ENCODE measurements at places on chromosomes 4 and X.

GRCh38 chrX:9710332-9710731, 55.3 kb downstream of the GPR143 start:
- no peak for DNase-seq

GRCh38 chrX:97168646-97169045, 284.9 kb downstream of the RPA4 start:
- no peak for DNase-seq

- DNase-seq: no peak
Measured at GRCh38 chrX:14194711-14195110, 165.0 kb upstream of the GEMIN8 start.

- no peak for DNase-seq
Measured at GRCh38 chr4:92334716-92335350, 31.1 kb downstream of the GRID2 start.

DNA sequence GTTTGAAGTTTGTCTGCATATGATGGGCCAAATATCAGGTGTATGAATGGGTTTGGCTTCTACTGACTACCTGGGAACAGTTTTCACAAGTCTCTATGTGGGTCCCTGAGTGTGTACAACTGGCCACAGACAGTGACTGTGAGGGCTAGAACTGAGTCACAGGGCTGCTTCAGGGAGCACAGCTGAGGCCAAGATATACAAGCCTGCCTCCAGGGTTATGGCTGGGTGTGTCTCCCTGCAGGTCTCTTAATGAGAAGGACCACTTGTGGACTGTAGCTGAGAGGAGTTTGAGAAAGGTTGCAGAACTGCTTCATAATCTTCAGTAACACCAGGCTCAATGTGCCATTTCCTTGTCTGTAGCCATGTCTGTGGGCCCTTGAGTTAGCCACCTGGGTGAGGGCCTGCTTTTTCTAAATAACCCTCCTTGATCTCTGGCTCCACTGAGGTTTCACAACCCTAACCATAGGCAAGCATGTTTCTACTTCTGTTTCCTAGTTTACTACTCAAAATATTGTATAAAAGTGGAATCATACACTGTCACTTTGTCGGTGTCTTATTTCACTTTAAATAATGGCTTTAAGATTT, 81.3 kb downstream of the ZNF732 start:
- no peak for DNase-seq

DNA sequence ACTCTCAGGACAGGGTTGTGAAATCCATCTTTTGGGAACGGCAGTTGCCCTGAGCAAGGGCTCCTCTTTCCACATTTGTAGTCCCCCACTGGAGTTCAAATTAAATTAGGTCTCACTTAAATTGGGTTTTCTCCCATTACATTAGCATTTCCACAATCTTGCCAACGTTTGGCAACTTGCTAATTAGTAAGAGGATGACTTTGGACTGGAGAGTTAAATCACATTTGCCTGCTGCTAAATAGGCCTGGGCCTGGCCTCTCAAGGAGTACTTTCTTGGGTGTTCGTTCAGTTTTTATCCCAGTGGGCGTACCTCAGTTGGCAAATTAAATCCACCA, 33.8 kb downstream of the TNIP3 start:
- no peak for DNase-seq

- DNase-seq: no peak
Measured at GRCh38 chrX:104668550-104668949, 102.6 kb downstream of the IL1RAPL2 start.

GRCh38 chr4:41533680-41534079, 4.3 kb upstream of the LIMCH1 start:
- DNase-seq: no peak

DNA sequence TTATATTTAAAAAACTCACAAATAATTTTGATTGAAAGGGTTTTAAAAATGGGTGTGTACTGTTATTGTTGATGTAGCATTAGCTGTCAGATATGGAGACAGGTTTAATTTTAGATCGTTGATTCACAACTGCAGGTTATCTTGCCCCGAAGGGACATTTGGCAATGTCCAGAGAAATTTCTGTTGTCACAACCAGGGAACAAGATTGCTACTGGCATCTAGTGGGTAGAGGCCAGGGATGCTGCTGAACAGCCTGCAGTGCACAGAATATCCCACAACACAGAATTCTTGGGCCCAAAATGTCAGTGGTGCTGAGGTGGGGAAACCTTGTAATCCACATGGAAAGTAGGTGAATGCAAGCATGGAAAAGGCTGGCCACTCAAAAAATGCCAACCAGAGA, 114.9 kb downstream of the MAGEB17 start:
- no peak for DNase-seq

- no peak for DNase-seq
Measured at GRCh38 chr4:23374259-23374658, 515.6 kb downstream of the PPARGC1A start.

DNA sequence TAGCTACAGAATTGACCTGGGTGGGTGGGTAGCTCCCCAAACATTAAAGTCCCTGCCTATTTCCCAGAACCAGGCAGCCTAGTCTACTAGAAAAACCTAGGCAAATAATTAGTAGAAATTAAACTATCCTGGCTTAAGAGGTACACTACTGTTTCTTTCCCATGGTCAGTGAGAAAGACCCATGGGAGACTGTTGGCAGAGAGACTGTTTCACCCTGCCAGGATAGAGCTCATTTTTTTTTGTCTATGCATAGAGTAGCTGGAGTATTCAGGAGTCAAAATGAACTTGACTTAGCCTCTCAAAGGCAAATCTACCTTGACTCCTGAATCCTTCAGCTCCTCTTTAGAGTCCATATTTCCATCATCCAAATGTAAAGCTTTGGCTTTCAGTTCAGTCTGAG, 107.0 kb upstream of the AR start:
- no peak for DNase-seq

- no peak for DNase-seq
Measured at GRCh38 chr4:6298035-6298434, 28.4 kb downstream of the WFS1 start.

GRCh38 chr4:89572224-89572858, 264.6 kb downstream of the SNCA start:
- no peak for DNase-seq

DNA sequence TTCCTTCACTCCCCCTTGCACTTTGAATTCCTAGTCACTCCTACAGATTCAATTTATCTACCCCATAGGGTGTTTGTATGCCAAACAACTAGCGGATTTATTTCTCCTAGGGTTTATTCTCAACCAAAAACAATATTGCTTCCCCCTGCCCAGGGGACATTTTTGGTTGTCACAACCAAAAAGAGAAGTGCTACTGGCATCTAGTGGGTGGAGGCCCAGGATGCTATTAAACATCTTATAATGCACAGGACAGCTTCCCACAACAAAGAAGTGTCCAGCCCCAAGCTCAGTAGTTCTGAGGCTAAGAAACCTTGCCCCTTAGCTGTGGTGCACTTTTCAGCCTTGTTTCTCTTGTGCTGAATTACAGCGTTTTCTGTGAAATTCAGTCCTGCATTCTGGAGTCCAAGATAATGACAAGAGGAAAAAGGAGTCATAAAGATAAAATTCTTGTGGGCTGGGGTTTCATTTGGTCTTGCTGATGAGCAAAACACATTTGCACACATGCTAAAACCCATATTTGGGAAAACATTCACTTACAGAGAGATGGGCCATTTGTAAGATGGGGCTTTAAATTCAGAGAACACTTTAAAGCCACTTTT, 11.2 kb upstream of the SYTL4 start:
- DNase-seq: no peak

- peak; percentile 50 for DNase-seq
Measured at GRCh38 chr4:82430964-82431745, 765 bp downstream of the ENOPH1 start.

DNA sequence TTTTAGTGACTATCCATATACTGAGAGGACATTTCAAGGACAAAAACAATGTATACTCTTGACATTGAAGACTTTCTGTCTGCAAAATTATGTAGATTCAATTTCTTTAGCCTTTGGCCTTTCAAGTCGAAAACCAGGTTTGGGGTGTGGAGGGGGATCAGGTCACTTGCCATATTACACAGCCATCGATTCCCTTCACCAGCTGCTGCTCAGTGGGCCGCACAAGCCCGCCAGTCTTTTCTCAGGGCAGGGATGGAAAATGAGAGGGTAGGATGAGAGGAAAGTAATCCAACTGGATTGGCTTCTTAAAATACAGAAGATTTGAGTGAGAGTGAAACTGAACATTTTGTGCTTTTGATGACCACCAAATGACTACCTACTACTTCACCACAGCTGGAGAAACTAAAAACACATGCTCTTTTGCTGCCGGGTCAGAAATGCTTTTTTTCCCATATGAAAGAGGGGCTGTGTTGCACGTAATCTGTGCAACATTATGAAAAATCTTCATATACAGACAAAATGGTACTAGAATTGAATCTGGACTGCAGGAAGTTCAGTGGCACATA, 51.4 kb downstream of the FHL1 start:
- DNase-seq: no peak

- no peak for DNase-seq
Measured at GRCh38 chr4:86100539-86101215, 259.2 kb downstream of the MAPK10 start.

GRCh38 chrX:49041744-49042580, 1.2 kb downstream of the TFE3 start:
- DNase-seq: peak; percentile 22

GRCh38 chr4:76055016-76055415, 19.1 kb upstream of the CXCL11 start:
- no peak for DNase-seq

DNA sequence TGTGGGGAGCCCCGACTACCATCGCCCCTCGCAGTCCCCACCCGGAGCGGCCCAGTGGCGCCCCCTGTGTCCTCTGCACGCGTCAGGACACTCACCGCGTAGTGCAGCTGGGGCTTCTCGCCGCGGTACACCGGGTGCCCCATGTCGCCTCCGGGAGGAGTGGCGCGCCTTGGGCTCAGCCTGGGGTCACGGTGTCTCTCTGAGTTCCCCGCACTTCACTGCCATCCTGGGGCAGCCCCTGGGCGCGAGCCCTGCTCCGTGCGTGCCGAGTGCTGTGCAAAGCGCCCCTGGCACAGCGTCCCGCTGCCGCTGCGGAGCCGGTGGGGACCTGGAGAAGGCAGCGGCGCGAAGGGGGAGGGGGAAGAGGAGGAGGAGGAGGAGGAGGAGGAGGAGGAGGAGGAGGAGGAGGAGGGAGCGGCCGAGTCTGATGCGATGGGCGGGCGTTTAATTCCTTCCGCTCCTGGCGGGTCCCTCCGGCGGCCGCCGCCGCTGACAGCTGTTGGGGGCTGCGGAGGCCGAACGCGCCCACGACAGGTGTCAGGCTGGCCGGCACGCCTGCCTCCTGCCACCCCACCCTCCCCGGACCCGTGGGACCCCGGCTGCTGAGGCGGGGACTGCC, 134.3 kb downstream of the AMELX start:
- no peak for DNase-seq

- DNase-seq: no peak
Measured at GRCh38 chr4:141955696-141956095, 319.3 kb downstream of the IL15 start.

GRCh38 chrX:136168929-136169735, 21.8 kb downstream of the FHL1 start:
- no peak for DNase-seq

DNA sequence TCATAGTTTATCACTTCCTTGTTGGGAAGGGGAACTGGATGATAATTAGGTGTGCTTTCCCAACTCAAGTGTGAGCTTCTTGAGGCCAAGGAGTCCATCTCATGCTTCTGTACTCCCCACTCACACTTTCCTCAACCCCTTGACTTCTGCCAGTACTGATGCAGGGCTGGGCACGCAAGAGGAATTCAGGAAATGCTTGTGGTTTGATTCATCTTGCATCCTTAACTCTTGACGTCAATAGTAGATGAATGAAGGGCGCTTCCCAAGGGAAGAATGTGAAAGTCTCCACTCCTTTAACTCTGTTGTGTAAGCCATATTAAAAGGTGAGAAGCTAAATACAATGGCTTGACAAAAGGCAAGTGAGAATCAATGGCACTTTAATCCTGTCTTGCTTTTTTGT, 101.8 kb downstream of the AGTR2 start:
- DNase-seq: no peak

DNA sequence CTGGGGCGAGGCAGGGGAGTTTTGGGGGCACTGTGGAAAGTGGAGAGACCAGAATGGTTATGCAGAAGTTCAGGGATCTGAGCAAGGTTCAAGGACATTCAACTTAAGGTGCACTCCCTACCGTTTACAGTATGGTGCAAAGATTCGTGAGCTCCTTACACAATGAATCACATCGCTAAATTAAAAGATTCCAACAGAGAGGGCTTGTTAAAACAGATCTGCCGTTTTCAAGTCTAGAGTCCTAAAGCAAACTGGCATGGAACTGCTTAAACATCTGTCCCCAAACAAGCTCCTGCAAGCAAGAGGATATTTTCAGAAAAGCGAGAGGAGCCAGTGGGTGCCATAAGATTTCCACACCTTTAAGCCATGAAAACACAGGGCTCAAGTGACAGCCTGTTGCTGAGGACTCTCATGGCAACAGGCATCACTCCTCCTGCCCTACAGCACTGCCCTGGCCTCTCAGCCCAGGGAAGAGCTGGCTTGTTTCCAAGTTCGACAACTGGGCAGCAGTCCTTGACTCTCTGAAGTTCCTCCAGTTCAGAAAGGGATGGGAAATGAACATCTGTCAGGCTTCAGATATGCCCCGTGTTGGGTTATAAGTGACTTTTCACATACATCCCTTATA, 10.0 kb downstream of the FAM184B start:
- DNase-seq: no peak

Data from CD4-positive, alpha-beta T cell treated with Interleukin-1 beta for 1 hour (primary cell).